ENCODE measurements at places on chromosomes 3 and 15. TPM values are rescaled to one million over a fixed set of nuclear protein-coding genes. Genes with fewer than 3 reads are reported as not detected.

Gene IL5RA
- 0.10 TPM for polyA plus RNA-seq

Gene MYRIP
- polyA plus RNA-seq, result 0.76 TPM

Gene RCCD1
- polyA plus RNA-seq, result 8.2 TPM

Gene MME
- polyA plus RNA-seq, result 0.54 TPM

Gene FAM107A
- 0.16 TPM for polyA plus RNA-seq

Gene CHRD
- 2.9 TPM for polyA plus RNA-seq

Gene UBE2E2
- polyA plus RNA-seq, result 13.6 TPM

Gene SCAANT1
- polyA plus RNA-seq, result not detected

Gene GCSAM
- polyA plus RNA-seq, result not detected

Gene PLSCR5
- 0.37 TPM for polyA plus RNA-seq

Gene DUOXA2
- not detected for polyA plus RNA-seq

Gene C3orf85
- not detected for polyA plus RNA-seq

Gene TF
- 0.24 TPM for polyA plus RNA-seq

Gene KCNMB3
- polyA plus RNA-seq, result 0.16 TPM

Gene NANOGP8
- polyA plus RNA-seq, result not detected

Gene SCN11A
- 2.8 TPM for polyA plus RNA-seq

Gene MESP1
- 4.8 TPM for polyA plus RNA-seq

Gene SLC7A14
- 5.1 TPM for polyA plus RNA-seq

Gene UBE2Q2
- polyA plus RNA-seq, result 83.8 TPM

Gene ENTPD3
- 2.8 TPM for polyA plus RNA-seq

Gene GOLGA6L10
- 7.9 TPM for polyA plus RNA-seq

Gene CPLX3
- polyA plus RNA-seq, result 0.27 TPM

Gene MAP1A
- polyA plus RNA-seq, result 3.4 TPM

Gene FAM3D
- not detected for polyA plus RNA-seq

Gene EPB42
- not detected for polyA plus RNA-seq

Gene RBP2
- not detected for polyA plus RNA-seq

Gene STAB1
- polyA plus RNA-seq, result 0.50 TPM

Gene ZIC1
- polyA plus RNA-seq, result 134 TPM

Gene MASP1
- 0.19 TPM for polyA plus RNA-seq

Gene BHLHE40
- polyA plus RNA-seq, result not detected

Gene TTLL13
- polyA plus RNA-seq, result 0.33 TPM

Gene ILDR1
- not detected for polyA plus RNA-seq

Gene ISLR2
- polyA plus RNA-seq, result 330 TPM

Gene PODXL2
- polyA plus RNA-seq, result 342 TPM

Gene ITPKA
- 1.1 TPM for polyA plus RNA-seq

Gene C3orf49
- not detected for polyA plus RNA-seq

Gene CSPG5
- 67.1 TPM for polyA plus RNA-seq

Gene ECE2
- 0.42 TPM for polyA plus RNA-seq

Gene MAP3K13
- polyA plus RNA-seq, result 33.8 TPM

Gene ARHGEF26
- polyA plus RNA-seq, result 5.7 TPM

Gene NMNAT3
- 4.6 TPM for polyA plus RNA-seq

Gene ZNF501
- 5.6 TPM for polyA plus RNA-seq

Gene TGM4
- polyA plus RNA-seq, result not detected

Gene PLSCR2
- polyA plus RNA-seq, result not detected

Gene EXOG
- 45.6 TPM for polyA plus RNA-seq

Gene TMCO5A
- not detected for polyA plus RNA-seq

Gene LNP1
- polyA plus RNA-seq, result 19.2 TPM

Gene C2CD4A
- polyA plus RNA-seq, result not detected

Gene SRGAP3
- polyA plus RNA-seq, result 31.5 TPM

Gene MYLK
- polyA plus RNA-seq, result 0.06 TPM

Gene RHOV
- 2.8 TPM for polyA plus RNA-seq
